ENCODE measurements at places on chromosomes 3 and 15.

- DNase-seq: no peak
Measured at GRCh38 chr15:40340038-40340739, 550 bp downstream of the CCDC9B start.

DNA sequence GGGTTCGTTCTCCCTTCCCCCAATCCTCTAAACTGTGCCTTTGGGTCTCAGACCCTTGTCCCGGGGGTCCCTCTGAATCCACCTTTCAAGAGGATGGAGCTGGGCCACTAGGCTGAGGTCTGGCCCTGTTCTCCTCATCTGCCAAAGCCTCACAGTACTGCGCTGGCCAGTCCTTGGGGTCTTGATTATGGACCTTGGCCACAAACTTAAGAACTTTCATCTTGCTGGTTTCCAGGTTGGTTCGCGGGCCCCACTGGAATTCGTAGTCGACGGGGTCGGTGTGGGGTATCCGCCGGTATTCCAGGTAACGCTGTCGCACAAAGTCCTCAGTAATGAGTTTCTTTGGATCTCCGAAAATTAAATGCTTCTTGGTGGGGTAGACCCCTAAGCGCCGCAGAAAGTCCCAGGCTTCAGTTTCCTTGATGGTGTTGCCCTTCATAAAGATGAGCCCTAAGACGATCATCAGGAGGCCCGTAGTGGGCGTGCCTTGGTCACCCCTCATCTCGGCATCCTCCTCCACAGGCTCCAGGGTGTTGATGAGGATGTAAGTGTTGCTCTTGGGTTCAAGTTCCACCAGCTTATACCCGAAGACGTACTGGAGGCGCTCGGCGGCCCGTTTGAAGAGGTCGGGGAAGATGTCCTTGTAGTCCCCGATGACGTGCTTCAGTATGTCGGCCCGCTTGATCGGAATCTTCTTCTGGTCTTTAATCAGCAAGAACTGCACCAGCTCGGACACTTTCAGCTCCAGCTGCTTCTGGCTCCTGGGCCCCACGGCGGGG lies 727 bp downstream of the NSMCE3 start:
- DNase-seq: peak; percentile 3

GRCh38 chr15:61467823-61468222 lies 238.7 kb upstream of the RORA start:
- DNase-seq: no peak

DNA sequence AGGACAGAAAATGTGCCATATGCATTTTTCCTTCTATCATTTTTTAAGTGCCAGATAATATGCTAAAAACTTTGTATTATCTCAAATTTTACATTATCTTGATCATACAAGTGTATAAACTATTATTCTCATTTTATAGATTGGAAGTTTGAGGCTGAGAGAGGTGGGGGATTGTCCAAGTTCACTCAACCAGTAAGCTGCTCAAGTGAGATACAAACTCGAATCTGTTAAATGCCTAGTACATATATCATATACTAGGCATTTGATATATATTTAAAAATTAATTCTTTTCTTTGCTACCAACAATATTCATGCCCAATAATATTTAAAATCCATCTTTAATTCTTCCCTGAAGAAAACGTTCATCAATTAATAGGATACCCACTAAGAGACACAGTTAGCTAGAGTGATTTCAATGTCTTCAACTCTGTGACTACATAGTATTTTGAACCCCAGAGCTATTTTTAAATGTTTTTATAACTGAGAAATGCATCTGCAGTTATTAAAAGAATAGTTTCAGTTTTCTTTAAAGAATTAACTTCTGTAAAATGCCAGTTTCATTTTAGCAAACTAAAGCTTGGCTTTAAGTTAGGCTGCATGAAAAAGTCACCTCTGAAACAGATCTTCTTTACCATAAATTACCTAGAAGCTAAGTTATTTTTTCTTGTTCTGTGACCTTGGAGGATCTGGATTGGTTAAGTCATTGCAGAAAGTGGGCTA lies 40.4 kb downstream of the IQCB1 start:
- DNase-seq: no peak

DNA sequence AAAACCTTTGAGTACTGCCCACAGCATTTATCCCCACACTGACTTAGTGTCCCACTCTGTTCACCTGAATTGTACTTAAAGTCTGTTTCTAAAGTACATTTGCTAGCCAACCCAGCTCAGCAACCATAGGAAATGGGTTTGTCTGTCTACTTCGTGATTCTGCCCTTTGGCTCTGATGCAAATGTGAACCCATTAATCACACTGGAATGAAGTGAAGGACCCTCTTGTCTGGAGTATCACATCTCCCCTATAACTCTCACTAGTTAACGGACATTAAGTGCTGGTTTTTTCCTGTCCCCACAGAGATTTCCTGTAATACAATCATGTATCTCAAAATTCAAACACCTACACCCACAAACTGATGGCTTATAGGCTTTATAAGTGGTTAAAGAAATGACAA lies 20.5 kb downstream of the EID1 start:
- no peak for DNase-seq

DNA sequence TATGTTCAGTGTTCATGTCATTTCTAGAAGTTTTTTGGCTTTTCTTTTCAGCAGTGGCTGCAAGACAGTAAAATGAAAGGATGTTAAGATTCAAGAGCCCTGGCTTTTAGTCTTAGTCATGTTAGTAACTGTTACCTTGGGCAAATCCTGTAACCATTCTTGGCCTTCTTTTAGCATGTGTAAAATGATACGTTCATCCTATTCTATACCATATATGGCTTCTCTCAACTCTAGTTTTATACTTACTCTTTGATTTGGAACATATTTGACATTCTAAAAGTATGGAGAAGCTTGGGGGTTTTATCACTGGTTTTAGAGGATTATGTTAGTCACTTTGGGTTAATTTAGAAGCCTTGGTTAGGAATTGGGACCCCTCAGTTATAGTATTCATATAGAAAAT lies 20.1 kb downstream of the GTF2E1 start:
- DNase-seq: no peak

- no peak for DNase-seq
Measured at GRCh38 chr3:45988804-45989203, 6.8 kb downstream of the FYCO1 start.

DNA sequence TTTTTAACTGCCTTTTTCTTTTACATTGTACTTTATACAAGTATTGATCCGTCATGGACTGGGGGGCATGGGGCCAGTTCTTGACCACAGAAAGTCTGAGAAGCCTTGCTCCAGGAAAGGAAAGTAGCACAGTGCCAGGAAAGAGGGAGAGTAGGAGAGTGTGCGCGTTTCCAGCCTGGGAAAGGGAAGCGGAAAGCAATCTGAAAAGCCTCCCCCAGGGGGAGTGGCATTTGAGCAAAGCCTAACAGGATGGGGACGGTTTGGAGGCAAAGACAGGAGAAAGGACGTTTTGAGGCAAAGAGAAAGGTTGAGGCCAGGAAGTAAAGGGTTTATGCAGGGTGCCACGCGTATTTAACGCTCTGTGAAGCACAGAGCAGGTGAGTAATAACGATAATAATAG lies 116.9 kb downstream of the RORA start:
- DNase-seq: no peak

- DNase-seq: no peak
Measured at GRCh38 chr15:31206386-31207181, 105.1 kb upstream of the TRPM1 start.

GRCh38 chr15:64158363-64159134 lies 4.3 kb downstream of the PPIB start:
- DNase-seq: no peak

- no peak for DNase-seq
Measured at GRCh38 chr3:177229791-177230190, 32.5 kb upstream of the TBL1XR1 start.

- no peak for DNase-seq
Measured at GRCh38 chr3:129528589-129529100, at the start of gene RHO. Gene RHO, plus strand, starts transcription at chr3:129528639. Its CDS starts 95 bp downstream, at chr3:129528734.

DNA sequence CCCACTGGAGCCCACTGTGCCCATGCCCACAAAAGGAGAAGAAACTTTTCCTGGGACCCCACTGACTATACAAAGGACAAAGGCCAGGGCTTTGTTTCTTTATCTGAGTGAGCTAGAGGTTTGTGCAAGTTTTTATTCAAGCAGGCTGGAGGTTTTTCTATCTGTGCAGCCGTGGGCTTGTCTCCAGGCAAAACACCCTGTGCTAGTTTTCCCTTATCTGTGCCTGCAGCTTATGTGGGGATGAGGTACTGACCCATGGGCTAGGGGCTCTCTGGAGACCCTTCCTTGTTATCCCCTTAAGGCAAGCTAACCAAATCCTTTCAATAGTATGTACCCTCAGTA lies 545.5 kb downstream of the ZPLD1 start:
- DNase-seq: no peak

GRCh38 chr3:105511031-105511430 lies 144.3 kb downstream of the ALCAM start:
- no peak for DNase-seq

- no peak for DNase-seq
Measured at GRCh38 chr3:27380433-27381357, 11.5 kb upstream of the NEK10 start.

DNA sequence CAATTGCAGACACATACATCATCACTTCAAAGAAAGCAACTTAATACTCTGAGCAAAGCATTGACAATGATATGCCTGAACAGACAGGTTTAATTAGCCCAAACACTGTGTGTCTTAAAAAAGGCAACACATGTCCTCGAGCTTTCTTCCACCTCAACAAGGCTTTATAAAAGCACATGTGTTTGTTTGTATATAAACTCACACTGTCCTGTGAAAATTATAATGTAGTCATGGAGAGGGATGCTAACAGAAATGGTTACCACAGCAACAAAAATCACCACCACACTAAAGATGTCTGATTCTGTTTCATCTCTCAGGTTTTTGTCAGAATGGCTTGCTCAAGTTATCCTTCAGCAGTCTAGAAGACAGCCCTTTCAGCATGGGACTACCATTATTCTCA lies 314.7 kb downstream of the MAGI1 start:
- DNase-seq: no peak

GRCh38 chr3:85589145-85589544 lies 630.4 kb downstream of the CADM2 start:
- DNase-seq: no peak

- no peak for DNase-seq
Measured at GRCh38 chr3:89434621-89435380, 327.4 kb downstream of the EPHA3 start.

GRCh38 chr3:44104668-44105321 lies 136.9 kb upstream of the TOPAZ1 start:
- no peak for DNase-seq
